Heart left ventricle (tissue), 16 donors: ENCODE measurements at places on chromosomes 12 and 14. TPM values are rescaled to one million over a fixed set of nuclear protein-coding genes. Genes with fewer than 3 reads are reported as not detected.

Gene SAMD4A
- polyA plus RNA-seq = 63.6 TPM

Gene LIN7A
- polyA plus RNA-seq = 7.5 TPM

Gene HCAR1
- polyA plus RNA-seq = not detected

Gene DAO
- polyA plus RNA-seq = not detected

Gene IGF1
- 3.9 TPM for polyA plus RNA-seq

Gene IFNG-AS1
- polyA plus RNA-seq = 0.34 TPM

Gene CCDC63
- not detected for polyA plus RNA-seq

Gene B4GALNT3
- 34.6 TPM for polyA plus RNA-seq

Gene CLEC2A
- not detected for polyA plus RNA-seq

Gene GPRC5D
- not detected for polyA plus RNA-seq

Gene PHETA1
- 35.1 TPM for polyA plus RNA-seq

Gene SRRM4
- polyA plus RNA-seq = 0.42 TPM

Gene PSMB5
- polyA plus RNA-seq = 75.7 TPM

Gene C12orf60
- 3.6 TPM for polyA plus RNA-seq
